ENCODE measurements at places on chromosomes 12 and 14.
A peak's percentile ranks its signal among the peaks of the same experiment; 100 is the strongest.

GRCh38 chr12:107320929-107321631 lies 227.7 kb upstream of the CRY1 start:
- DNase-seq, result no peak

GRCh38 chr12:131074221-131075083 lies 120.7 kb downstream of the ADGRD1 start:
- no peak for DNase-seq

DNA sequence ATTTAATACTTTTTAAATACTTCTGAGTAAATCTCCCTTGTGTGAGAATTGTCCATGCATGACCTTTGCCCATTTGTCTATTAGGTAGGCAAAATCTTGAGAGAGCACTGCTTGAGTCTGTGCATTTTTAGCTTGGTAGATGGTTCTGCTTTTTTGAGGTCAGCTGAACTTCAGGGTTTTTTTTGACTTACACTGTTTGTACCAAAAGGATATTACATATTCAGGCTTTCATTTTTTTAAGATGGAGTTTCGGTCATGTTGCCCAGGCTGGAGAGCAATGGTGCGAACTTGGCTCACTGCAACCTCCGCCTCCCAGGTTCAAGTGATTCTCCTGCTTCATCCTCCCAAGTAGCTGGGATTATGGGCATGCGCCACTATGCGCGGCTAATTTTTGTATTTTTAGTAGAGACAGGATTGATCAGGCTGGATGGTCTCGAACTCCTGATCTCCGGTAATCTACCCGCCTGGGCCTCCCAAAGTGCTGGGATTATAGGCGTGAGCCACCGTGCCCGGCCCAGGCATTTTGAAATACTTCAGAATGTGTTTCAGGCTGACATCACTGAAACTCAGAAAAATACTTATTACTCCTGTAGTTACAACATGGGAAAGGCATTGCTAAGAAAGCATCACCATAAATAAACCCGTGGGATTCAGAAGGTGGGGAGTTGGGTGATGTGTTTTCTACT lies 11.1 kb downstream of the RASSF3 start:
- DNase-seq, result no peak

- no peak for DNase-seq
These were observed 133.3 kb downstream of the FLRT2 start for GRCh38 chr14:85663256-85663655.

DNA sequence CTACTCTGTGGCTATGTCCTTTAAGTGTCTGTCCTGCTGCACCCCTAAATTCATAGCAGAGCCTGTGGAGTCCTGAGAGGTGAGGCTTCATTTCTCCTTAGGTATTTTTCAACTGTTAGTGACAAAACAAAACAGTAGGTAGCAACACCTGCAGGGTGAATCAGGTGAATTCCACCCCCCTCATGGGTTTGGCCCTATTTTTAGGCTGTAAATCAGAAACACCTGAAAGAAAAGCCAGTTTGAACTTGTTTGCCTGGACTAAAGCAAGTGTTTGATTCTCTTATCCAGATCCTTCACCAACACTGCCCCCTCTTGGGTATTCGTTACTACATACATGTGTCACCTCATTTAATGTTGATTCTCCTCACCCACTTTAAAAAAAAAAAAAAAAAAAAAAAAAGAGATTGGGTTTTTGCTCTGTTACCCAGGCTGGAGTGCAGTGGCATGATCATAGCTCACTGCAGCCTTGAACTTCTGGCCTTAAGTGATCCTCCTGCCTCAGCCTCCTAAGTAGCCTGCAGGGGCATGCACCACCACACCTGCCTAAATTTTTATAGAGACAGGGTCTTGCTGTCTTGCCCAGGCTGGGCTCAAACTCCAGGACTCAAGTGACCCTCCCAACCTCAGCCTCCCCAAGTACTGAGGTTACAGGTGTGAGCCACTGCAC lies 10.3 kb downstream of the TBPL2 start:
- DNase-seq, result peak; percentile 79

GRCh38 chr14:33611405-33612196 lies 339.3 kb downstream of the EGLN3 start:
- DNase-seq, result peak; percentile 27

GRCh38 chr12:101165319-101165718 lies 44.7 kb downstream of the SLC5A8 start:
- no peak for DNase-seq

- DNase-seq, result no peak
These were observed 139.9 kb downstream of the DUSP6 start for GRCh38 chr12:89212339-89212771.

- peak; percentile 31 for DNase-seq
These were observed 103.3 kb downstream of the RBM19 start for GRCh38 chr12:113862590-113863454.

DNA sequence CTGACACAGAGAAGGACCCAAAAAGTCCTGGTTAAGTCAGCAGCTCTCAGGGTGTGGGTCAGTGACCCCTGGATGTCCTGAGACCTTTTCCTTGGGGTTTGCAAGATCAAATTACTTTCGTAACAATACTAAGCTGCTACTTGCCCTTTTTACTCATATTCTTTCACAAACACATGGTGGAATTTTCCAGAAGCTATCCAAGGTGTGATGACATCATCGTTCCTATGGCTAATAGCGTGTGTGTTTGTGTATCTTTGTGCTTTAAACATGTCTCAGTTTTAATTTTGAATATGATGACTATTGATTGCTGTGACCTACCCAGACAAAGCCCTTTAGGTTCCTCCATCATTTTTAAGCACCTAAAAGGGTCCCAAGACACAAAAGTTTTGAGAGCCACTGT lies 176.2 kb downstream of the PHETA1 start:
- DNase-seq, result no peak

- no peak for DNase-seq
These were observed 60.4 kb downstream of the FOS start for GRCh38 chr14:75339059-75339458.

DNA sequence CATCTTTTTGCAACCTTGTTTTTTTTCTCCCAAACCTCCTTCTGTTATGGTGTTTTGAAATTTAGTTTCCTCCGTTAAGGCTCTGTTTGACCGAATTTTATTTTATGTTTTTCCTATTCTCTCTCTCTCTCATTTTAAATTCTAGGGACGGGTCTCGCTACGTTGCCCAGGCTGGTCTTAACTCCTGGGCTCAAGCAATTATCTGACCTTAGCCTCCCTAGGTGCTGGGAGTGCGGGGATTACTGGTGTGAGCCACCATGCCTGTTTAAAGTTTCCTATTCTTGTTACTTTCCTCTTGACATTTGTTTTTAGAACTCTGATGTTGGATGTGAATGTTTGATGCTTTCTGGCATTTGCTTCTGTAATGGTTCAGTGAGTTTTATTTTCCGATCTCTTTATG lies 1.0 kb downstream of the ZC3H14 start:
- no peak for DNase-seq
